HuH-7 (cell line): ENCODE measurements at places on chromosomes 5 and 9.

DNA sequence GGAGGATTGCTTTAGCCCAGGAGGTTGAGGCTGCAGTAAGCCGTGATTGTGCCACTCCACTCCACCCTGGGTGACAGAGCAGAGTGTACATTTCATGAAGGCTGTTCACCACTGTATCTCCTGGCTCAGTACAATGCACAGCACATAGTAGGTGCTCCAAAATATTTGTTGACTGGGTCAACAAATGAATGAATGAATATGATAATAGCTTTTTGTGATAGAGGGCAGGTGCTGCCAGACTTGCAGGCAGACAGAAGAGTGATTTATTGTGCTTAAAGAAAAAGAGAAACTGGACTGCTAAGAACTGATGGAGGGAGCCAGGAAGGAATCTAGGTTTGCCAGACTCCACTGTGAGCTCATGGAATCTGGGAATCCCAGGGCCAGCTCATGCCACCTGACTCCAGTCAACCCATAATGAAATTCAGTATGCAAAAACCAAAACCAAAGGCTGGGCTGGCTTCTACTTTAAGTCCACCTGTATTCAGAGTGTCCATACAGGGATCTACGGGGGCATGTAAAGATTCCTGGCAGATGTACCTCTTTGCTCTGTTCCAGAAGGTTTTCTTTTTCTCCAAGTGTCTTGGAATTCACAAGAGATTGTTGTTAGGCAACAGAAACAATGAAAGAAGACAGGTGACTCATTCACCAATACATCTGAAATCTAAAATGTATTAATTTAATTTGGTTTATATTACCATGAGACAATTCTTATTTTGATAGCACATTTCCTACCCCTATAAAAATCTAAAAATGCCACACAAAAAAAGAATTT is 15.5 kb upstream of the CTNNA1 start:
- DNase-seq = no peak

DNA sequence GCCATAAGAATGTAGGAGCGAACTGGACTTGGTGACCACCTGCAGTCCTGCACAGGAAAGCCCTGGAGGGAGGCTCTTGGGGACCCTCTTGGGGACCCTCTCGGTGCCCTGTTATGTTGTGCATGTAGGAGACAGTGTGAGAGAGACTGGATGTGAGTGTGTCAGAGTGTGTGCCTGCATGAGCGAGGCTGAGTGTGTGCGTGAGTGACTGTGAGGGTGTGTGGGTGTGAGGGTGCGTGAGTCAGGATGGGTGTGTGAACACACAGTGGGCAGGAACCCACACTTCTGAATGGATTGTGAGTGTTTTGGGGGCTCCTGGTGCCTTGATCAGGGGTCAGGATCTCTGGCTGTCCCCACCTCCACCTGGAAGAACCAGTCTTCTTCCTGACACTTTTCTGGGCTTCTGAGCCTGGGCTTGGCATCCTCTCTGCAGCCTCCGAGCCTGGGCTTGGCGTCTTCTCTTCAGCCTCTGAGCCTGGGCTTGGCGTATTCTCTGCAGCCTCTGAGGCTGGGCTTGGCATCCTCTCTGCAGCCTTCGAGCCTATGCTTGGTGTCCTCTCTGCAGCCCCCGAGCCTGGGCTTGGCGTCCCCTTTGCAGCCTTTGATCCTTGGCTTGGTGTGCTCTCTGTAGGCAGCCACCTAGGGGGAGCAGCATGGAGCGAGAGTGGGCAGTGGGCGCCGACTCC is 25.6 kb upstream of the ANKRD33B start:
- no peak for DNase-seq

DNA sequence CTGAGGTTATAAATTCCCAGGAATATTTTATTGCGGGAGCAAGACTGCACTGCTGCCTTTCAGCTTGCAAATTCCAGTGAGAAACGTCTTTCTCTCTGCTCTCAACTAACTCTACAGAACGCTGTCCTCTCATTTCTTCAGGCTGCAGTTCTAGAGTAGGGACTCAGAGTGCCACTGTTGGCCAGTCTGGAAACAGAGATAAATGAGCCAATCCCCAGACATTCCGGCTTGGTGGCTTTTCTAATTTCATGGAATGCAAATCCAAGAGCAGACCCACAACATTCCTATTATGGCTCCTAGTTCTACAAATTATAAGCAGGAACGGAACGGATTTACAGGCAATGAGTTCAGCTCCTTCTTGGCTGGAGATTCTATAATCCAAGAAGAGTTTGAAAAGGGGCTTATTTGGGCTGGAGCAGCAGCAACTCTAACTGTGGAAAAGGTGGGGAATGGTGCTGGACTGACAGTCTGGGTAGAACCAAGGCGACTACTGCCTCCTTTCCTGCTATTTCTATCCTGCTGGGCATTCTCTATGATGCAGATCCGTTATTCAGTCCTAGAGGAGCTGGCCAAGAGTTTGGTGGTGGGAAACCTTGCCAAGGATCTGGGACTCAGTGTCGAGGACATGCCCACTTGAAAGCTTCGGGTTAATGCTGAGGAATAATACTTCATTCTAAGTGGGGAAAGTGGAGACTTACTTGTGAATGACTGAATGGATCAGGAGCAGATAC is 9.3 kb downstream of the PCDHGA12 start:
- DNase-seq = no peak

DNA sequence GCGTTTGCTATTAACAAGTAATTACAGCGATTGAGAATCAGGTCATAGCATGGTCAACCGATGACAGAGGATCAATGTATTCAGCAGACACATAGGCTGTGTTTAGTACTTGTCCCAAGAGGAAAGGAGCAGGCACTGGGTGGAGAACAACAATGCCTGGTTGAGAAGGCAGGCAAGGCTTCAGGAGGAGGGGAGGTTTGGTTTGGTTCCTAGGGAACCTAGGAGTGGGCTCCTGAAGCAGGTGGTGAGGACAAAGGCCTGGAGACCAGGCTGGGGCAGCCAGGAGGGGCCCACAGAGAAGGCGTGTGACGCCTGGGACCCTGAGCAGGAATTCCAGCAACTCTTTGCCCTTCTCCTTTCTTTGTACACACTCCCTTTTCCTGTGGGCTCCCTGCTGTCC is 195.6 kb downstream of the SPOCK1 start:
- DNase-seq = no peak
